Stimulated activated CD4-positive, alpha-beta T cell treated with anti-CD3 and anti-CD28 coated beads, Interleukin-1b, Interleukin-23, amount 100 ng/mL, for 1 hour (primary cell): ENCODE measurements at places on chromosomes 1 and 21.

GRCh38 chr1:84781946-84782771, 91.9 kb upstream of the SSX2IP start:
- DNase-seq, result peak; percentile 75

- no peak for DNase-seq
Observed at GRCh38 chr1:186629341-186629740, 50.9 kb downstream of the PTGS2 start.

- DNase-seq, result no peak
Observed at GRCh38 chr1:226529891-226530290, 18.7 kb upstream of the STUM start.

- DNase-seq, result no peak
Observed at GRCh38 chr1:50720457-50721053, 239.5 kb downstream of the FAF1 start.

DNA sequence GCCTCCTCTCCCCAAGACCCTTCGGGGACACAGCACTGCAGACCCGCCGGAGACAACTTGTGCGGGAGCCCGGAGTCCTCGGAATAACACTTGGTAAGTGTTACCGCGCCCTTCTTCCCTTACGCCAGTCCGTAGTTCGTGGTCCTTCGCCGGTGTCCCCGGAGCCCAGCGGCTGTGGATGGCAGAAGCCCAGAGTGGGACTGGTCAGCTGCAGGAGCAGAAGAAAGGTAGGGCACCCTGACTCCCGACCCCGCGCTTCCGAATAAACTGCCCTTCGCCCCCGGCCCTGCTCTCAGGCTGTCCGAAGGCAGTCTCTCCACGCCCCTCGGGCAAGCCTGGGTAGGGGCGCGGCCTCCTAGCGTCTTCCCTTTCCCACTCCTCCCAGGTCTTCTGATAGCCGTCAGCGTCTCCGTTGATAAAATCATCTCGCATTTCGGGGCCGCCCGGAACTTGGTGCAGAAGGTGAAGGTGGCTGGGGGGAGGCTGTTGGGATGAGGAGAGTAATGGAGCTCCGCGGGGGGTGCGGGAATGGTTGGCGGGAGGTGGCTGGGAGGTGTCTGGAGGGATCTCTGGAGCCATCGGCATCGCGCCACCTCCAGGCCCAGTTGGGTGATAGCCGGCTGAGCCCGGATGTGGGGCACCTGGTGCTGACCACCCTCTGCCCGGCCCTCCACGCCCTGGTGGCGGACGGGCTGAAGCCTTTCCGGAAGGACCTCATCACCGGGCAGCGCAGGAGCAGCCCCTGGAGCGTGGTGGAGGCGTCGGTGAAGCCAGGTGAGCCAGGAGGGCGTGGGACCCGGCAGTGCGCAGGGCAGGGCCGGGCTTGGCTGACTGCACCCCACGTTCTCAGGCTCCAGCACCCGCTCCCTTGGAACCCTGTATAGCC, 4.3 kb downstream of the RUSC1 start:
- no peak for DNase-seq
